ENCODE measurements at places on chromosomes 7 and 10.

DNA sequence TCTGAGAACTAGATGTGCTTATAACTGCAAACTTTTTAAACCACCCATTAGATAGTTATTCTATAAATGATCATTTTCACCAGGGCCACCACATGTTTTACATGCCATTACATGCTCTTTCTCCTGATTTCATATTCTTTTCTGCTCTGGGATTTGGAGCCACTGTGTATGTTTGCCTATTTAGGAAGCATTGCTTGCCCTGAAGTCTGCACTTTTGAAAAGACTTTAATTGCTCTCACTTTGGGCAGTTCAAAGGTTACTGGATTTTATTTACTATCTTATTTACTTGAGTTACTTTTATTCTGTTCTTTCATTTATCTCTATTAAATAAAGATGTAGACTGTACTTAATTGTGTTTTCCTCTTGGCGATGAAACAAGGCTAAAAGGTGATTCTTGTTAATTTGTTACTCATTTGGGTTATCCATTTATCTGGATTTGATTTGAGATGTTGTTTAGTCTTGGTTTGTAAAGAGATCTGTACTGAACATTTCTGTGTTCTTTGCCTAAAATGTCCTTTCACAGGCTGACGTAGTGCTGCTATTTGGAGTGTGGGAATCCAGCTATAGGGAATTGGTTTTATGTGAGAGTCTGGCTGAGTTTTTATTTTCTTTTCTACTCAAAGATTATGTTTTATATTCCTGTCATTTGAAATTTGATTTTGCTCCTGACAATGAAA, 88.8 kb downstream of the SUGCT start:
- DNase-seq: no peak

DNA sequence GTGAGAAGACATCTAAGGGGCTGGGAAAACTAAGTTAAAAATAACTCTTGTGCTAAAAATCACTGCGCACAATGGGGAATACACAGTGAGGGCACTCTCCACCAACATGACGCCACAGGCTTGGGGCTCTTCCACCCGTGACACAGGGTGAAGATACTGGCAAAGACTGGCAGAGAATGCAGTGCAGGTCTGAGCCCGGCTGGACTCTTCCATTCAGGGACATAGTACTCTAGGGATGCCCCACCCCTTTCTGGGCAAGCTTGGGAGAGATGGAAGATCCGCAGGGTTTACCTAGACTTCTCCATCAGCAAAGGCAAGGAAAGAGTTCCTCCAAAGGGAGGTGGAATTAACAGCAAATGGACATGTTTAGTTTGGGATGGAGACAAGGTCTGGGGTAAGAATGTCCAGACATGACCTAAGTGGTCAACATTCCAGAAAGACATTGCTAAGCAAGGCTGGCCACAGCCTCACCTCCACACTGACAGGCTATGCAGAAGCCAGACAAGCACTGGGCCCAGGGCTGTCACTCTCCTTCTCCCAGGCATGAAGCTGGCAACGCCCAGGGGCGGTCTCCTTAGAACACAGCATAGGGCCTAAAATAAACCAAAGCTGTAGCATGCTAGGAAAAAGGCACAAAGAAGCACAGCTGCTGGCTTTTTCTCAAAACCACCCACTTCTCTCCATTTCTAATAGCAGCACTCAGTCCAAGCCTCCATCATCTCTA, 28.1 kb downstream of the XPNPEP1 start:
- peak; percentile 52 for DNase-seq

GRCh38 chr10:24007359-24007758, 201.6 kb upstream of the KIAA1217 start:
- DNase-seq: peak; percentile 6

DNA sequence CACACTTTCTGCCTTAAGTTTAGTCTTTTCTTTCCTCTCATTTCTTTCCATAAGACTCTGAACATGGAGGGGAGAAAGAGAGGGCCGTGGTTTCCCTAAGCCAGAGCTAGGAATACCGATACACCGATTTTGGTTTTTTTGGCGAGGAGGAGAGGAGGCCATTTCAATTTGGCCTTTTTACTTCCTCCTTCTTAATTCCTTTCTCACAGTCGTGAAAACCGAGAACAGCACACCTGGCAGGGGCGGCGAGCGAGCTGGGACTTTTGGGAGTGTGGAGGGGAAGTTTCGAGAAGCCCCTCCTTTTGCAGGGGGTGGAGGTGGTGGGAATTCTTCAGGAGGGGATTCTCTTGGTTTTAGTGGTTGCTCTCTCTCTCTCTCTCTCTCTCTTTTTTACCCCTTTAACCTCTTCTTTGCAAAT, 6.2 kb downstream of the GATA3 start:
- DNase-seq: no peak

DNA sequence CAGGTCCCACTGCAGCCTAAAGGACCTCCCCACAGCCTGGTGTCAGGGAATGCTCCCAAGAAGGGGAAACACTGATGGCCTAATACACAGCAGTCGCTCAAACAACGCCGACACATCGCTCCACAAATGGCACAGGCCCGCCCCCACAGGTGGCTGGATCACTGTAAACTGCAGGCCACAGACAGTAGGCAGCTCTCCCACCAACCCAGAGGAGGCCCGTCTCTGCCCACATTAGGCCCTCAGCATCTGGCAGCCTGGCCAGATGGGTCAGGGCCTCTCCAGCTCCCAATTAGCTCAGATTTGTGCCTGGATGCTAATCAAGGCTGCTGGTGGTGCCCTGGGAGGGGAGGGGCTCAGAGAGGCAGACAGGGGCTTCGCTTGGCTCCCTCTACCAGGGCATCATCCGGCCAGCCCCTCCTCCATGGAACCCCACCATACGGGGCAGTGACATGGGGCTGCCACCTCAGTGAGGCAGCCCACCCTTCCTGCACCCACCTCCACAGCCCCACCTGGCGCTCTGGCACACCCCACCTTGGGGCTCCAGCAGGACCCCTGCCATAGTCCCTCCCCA, 42.7 kb downstream of the CAMK2B start:
- DNase-seq: no peak

- no peak for DNase-seq
These were observed 284.4 kb downstream of the CRPPA start for GRCh38 chr7:16136896-16137295.

GRCh38 chr10:96906864-96907263, 74.8 kb downstream of the LCOR start:
- DNase-seq: no peak

DNA sequence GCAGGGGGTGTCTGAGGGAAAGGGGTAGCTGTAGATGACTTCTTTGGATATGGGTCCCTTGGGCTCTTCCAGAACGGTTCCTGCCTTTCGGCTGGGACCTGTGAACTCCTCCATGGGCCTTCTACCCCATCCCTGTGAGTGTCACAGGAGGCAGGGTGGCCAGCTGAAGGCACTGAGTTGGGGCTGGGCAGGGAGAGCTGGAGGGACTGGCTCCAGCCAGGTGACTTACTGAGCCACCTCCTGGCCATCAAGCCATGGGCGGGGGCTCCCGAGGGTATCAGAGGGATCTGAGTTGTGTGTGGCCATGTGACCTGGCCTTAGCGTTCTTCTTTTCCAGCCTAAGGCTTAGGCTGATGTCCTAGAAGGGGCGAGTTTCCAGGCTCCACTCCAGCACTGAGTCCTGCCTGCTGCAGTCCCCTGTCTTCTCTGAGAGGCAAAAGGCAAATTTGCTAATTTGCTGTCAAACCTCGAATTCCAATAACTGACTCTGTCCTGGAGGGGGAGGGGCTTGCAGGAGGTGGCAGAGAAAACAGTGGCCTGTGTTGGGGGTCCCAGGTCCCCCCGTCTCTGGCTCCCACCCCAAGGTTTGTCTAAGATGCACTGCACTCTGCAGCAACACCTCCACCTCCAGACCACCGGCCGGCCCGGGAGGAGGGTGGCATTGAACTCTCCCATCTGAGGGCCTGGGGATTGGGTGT, 27.2 kb downstream of the ADCYAP1R1 start:
- no peak for DNase-seq

DNA sequence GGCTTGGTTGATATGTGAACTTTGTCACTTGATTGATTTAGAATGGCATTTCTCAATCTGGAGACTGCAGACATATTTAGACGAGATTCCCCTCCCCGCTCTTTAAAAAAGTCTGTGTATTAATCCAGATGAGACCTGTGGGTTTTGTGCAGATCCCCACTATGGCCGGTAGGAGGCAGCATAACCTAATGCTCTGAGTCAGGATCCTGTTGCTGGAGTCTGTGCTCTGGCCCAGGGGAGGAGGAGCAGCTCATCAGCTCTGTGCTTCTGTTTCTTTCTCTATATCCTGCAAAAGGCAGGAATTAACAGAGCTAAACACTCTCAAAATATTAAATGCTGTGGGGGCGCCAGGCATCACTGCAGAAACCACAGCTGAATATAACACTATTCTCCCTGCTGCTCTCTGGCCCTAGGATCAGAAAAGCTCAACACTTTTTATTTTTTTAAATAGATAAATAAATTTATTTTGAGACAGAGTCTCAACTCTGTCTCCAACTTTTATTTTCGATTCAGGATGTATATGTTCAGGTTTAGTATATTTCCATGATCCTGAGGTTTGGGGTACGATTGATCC, 23.9 kb upstream of the SEPHS1 start:
- peak; percentile 87 for DNase-seq

- peak; percentile 100 for DNase-seq
These were observed 179.2 kb upstream of the BET1 start for GRCh38 chr7:94183289-94183749.

- no peak for DNase-seq
These were observed 57.7 kb upstream of the KCNIP2 start for GRCh38 chr10:101901340-101901739.

DNA sequence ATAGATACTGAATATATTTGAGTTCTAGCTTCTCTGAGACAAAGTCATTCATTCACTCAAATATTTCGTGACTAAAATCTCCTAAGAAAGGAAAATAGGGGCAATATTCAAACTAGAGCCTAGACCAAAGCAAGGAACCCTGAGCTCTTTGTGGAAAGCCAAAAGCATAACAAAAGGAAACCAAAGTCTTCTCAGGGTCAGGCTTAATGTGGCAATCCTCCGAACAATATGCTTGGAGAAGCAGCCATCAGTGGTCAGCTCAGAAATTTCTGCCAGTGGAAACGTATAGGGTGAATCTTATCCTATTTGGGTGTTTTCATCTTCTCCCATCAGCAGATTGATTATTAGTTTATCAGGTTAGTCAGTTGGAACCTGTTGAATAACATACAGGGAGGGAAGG, 151.3 kb upstream of the SLC13A1 start:
- no peak for DNase-seq

GRCh38 chr10:99731306-99732032, 458 bp downstream of the COX15 start:
- DNase-seq: no peak

DNA sequence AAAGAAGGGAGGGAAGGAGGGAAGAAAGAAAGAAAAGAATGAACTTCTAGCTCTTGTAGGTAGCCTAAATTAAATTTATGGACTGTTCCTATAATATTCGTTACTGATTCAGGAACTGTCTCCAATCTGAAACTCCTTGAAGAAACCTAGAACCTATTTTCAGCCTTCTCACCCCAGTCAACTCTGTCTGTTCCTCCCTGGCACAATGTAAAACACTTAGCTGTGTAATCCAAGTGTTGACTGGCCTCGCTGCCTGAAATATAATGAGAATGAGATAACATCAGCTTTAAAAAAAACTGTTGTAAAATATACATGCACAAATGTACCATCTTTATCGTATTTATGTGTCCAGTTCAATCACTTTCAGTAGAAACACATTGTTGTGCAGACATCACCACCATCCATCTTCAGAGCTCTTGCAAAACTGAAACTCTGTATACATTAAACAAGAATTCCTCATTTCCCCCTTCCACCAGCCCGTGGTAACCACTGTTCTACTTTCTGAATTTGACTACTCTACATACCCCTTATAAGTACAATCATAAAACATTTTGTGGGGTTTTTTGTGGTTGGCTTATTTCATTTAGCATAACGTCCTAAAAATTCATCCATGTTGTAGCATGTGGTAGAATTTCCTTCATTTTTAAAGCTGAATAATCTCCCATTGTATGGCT, 6.3 kb upstream of the C7orf33 start:
- DNase-seq: no peak

- DNase-seq: no peak
These were observed 317.4 kb downstream of the EXOC4 start for GRCh38 chr7:133570321-133570720.

DNA sequence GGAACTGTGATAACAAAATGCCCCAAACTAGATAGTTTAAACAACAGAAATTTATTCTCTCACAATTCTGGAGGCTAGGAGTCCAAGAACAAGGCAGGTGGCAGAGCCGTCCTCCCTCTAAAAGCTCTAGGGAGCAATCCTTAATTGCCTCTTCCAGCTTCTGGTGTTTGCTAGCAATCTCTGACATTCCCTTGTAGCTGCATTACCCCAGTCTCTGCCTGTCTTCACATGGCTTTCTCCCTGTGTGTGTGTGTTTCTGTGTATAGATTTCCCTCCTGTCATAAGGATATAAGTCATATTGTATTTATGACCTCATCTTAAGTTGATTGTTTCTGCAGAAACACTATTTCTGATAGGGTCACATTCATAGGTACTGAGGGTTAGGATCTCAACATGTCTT, 177.5 kb downstream of the WNT2 start:
- DNase-seq: no peak

DNA sequence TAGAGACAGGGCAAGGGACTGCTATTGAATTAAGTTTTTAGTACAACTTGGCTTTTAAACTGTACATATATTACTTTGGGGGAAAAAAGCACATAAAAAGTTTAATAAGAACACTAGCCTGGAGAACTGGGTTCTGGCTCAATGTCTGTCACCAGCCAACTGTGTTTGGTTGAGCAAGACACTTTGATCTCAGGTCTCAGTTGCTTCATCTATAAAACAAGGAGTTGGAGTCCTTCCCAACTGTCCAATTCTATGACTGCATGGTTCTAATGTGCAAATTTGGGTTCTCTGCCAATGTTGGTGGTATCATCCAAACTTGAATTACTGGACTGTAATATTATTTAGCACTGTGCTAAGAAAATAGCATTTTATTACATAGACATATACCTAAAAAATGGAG, 50.3 kb downstream of the ATXN7L1 start:
- DNase-seq: peak; percentile 70

- no peak for DNase-seq
These were observed 248.7 kb downstream of the CAMK1D start for GRCh38 chr10:12597788-12598765.

DNA sequence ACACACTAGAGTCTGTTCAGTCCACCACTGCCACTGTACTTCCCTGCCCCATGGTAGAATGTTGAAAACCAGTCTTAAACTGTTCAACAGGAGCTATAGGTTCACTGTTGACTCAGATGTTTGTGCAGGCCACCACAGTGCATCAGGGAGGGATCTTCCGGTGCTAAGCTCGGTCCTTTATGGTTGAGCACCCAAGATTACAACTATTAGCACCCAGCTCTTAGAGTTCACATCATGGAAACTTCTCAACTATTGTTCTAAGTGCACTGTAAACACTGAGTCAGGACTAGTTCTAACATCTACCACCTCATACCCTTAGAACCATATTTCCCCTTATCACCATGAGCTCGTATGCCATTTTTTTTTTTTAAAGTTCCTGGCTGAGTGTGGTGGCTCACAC, 97.1 kb upstream of the MXI1 start:
- no peak for DNase-seq

- DNase-seq: no peak
These were observed 197.4 kb downstream of the RNLS start for GRCh38 chr10:88385601-88386203.

GRCh38 chr10:78849115-78849514, 219.7 kb upstream of the ZMIZ1 start:
- DNase-seq: no peak
